D341Med (cell line): ENCODE measurements at places on chromosomes 12 and 14.
A peak's percentile ranks its signal among the peaks of the same experiment; 100 is the strongest.

DNA sequence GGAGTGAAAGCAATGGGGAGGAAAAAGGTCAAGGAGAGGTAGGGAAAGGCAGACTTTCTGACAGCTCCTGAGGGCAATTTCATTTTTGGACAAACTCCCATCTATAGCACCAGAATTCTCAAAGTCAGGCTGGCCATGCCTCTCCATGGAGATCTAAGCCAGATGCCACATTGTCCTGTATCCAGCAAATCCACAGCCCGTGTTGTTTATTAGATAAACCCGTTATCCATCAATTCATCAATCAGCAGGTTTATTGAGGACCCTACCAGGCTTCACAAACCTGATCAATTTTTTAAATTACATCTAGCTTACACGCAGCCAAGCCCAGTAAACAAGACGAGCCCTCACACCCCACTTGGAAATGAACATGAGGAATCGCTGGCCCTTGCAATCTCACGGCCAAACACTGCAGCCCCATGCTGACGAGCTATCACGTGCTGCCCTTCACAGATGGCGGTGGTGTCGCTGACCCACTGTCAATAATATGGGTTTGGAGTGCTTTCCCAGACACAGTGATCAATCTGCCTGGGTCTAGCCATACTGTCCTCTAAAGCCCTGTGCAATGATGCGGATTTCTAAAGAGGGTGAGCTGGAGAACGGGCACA, 332.9 kb downstream of the DPF3 start:
- no peak for DNase-seq

DNA sequence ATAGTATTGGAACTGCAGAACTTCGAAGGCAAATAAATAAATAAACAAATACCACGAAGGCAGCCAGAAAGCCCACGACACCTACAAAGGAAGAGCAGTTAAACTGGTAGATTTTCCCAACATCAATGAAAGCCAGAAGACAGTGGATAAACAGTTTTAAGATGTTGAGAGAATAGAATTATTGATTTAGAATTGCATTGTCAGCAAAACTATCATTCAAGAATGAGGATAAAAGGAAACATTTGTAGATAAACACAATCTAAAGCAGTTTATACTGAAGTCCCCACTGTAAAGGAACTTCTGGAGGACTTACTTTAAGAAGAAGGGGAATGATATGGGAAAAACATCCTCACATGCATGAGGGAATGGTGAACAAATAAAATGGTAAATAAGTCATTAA, 29.5 kb downstream of the CACNA2D4 start:
- no peak for DNase-seq

GRCh38 chr14:95149441-95149840, 7.9 kb downstream of the DICER1 start:
- DNase-seq: no peak

DNA sequence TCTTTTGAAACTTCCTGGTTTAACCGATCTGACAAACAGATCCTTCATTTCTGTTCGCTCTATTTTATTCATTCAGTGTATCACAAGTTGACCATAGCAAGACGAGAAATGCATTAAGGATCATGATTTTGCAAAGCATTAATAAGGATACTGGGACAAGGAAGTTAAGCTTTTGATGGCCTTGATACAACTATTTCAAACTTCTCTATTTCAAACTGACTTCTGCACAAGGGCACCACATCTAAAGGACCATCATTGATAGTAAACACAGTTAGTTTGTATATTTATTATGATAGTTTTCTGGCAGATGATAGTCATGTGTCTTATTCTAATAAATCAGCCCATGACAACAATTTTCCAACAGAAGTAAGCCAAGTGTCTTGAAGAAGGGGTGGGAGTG, 25.8 kb upstream of the PLXNC1 start:
- DNase-seq: no peak

DNA sequence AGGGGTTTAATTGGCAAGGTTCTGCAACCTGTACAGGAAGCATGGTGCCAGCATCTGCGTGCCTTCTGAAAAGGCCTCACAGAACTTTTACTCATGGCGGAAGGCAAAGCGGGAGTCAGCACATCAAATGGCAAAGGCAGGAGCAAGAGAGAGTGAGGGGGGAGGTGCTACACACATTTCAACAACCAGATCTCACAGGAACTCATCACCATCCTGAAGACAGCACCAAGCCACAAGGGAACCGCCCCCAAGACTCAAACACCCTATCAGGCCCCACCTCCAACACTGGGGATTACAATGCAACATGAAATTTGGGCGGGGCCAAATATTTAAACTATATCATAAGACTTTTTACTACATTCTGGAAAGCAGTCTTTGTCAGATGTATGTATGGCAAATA, 38.0 kb upstream of the FKBP4 start:
- no peak for DNase-seq

GRCh38 chr12:115885040-115885690, 392.3 kb downstream of the MED13L start:
- no peak for DNase-seq

DNA sequence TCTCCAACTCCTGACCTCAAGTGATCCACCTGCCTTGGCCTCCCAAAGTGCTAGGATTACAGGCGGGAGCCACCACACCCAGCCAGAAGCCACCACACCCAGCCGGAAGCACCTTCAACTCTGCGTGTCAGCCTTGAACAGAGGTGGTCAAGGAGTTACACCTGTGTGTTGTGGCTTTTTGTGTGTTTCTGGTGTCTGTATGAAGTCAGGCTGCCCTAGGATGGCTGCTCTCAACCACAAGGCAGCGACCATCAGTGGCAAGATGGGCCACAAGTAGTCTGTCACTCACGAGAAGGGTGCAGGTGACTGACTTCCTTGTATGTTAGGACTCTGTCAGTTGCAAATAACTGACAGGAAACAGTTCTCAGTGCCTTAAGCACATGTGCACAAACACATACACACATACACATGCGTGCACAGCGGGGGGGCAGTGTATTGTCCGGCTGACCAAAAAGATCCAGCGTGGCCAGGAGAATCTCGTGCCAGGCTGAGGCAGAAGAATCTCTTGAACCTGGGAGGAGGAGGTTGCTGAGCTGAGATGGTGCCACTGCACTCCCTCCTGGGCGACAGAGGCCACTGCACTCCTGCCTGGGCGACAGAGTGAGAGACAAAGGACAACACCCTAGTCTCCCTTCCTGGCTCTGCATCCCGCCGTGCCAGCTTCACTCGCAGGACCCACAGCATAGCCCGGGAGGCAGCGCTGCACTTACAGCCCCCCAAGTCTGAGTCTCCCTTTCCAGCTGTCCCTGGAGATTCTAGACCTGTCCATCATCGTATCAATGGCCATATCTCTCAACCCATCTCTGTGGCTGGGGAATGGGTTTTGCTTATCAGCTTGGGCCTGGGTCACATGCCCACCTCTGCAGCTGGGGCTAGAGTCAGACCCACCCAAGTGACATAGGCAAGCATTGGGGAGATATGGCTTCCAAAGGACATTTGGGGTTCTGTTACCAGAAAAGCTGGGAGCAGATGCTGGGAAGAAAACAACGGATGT, 13.7 kb downstream of the P2RX4 start:
- DNase-seq: peak; percentile 55

- DNase-seq: no peak
Observed at GRCh38 chr14:28012629-28013415, 753.8 kb upstream of the FOXG1 start.

DNA sequence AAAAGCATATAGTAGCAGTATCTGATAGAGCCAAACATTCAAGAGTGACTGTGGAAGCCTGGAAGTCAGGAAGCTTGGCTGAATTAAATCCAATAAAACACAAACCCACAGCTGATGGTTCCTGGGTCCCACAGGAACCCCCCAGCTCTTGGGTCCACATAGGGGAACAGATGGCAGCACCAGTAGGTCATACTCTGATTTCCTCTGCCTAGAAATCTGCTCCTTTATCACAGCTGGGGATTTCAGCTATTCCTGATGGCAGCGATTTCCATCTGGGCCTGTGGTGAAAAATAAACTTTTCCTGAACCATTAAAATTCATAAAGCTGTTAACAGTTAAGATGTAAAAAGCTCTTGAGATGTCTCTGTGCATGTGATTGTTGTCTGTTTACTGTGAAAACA, 202.0 kb upstream of the FRMD6 start:
- no peak for DNase-seq

DNA sequence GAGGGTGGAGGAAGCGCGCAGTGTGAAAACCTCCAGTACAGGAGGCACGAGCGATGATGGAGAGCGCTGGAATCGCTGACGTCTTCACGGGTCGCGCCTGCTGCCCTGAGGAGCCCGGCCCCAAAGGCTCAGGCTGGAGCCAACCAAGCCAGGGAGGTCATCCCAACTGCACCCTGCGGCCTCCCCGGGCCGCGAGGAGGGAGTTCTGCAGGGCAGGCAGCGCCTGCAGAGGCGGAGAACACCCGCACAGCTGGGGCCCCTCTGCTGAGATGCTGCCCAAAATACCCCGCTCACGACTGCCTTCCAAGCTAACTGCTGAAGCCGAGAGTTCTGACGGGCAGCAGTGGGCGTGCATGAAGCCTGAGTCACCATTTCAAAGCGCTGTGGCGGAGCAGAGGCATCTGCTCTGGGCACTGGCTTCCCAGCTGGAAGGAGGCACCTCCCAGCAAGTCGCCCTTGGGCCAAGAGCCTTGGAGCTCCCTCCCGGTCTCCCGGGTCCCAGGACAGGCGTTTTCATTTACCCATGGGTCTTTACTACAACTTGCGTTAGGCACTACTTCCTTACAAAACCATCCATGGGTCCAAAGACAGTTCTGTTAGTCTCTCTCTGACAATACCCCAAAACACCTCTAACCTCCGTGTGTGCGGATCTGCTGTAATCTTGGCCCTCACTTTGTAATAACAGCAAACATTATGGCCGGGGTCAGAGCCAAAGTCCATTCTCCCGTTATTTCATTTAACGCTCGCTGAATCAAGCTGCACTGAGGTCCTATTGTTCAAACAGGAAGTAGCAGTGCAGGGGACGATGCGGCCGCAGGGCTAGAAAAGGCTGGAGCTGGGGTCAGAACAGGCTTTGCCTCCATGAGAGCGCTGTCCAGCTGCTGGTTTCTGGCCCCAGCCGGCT, 60.1 kb upstream of the RIMBP2 start:
- no peak for DNase-seq

DNA sequence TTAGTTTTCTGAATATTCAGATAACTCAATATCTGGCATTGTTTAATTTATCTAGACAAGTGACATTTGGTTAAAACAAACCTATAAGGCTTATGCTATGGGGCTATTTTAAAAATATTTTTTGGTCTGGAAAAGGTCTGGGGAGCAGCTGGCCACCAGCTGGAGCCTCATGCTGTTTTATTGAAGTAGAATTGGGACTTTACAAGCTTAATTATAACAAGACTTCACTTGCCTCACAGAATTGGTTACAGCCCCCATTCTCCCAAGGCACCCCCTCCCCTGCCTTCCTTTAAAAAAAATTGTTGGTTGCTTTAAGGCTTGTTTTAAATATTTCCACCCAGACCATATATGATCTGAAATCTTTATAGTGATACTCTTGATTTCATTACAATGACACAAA, 453.9 kb downstream of the ADAMTS20 start:
- no peak for DNase-seq

DNA sequence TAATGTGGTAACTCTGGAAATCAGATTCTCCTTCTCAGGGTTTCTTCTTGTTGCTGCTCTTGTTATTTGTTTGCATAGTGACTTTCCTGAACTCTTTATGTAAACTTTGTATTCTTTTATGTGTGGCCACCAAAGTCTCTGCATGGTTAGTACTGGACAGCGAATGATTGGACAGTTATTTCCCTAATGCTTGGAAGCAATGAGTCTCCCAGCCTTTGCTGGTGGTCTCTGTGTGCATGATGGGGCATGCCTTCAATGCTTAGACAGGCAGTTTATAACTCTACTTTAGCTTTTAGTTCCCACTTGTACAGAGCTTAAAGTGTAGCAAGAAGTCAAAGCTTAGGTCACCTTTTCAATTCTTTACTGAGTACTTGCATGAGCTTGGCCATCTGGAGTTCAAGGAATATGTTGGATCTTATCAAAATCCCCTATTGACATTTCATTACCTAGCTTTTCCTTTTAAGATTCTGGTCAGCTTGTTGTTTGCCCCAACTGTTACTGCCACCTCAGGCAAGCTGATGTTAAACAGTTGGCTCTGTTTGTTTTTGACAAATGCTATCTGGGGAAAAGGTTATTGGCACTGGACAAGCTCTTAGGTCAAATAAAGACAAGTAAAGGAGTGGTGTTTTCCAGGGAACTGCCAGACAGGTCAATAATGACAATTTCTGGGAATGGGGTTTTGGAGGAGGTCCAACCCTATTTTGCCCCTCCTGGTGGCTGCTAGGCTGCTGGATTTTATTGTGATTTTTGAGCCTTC, 12.3 kb downstream of the CCDC91 start:
- DNase-seq: no peak

DNA sequence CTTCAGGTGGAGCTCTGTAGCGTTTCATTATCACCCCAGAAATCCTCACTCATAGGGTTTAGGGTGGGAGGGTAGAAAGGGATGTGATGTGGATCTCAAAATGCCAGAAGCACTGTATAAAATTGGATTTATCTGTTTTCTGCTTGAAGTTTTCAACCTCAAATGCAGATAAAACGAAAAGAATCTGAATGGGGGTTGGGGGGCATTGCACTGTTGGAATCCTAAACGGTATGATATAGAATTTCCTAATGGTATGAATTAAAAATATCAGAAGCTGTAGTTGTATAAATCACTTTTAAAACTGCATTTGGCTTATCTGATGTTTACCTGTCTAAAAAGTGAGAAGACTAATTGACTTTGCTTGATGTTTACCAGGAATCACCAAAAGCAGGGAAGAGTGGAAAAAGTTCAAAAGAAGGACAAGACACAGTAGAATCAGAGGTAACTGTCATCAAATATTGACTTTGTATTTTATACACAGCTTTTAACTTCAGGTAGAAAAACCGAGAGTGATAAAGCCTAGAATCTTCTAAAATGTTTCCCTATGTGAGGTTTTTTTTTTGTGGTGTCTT, 1.1 kb downstream of the PPP2R5C start:
- no peak for DNase-seq

DNA sequence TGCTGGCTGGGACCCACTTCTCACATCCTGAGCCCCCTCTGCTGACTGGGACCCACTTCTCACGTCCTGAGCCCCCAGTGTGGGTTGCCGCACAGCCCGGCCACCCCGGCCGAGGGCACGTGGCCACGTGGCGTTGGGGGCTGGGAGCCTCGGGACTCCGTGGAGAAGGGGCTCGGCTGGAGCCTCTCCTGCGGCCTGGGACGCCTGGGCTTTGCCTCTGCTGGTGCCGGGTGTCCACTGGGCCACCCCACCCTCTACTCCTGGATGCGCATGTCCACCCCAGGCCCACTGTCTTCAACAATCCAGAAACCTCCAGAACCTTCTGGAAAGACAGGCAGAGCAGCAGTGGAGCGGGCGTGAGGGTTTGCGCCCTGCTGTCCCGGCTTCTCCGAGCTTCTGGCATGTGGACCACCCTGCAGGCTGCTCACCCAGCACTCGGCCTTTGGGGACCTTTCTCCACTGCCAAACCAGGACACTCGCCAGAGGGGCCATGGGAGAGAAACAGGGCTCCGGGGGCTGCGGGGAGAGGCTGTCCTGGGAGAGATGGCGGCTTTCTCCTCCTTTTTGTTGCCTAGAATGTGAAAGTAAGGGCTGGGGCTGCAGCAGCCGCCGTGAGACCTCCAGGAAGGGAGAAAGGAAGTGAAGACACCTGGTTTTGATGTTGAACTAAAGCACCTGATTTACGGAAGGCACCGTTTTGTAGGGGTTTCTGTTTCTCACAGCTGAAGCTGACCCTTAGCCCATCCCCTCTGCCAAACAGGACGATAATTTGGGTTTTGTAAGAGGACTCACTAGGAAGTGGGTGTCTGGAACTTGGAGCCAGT, 30.0 kb downstream of the NOC4L start:
- no peak for DNase-seq
